ENCODE measurements at places on chromosomes 3 and 15. TPM values are rescaled to one million over a fixed set of nuclear protein-coding genes. Genes with fewer than 3 reads are reported as not detected.

The OCA2 gene
- total RNA-seq = not detected

The CRABP1 gene
- total RNA-seq = not detected

The GPR27 gene
- 8.5 TPM for total RNA-seq

DNA sequence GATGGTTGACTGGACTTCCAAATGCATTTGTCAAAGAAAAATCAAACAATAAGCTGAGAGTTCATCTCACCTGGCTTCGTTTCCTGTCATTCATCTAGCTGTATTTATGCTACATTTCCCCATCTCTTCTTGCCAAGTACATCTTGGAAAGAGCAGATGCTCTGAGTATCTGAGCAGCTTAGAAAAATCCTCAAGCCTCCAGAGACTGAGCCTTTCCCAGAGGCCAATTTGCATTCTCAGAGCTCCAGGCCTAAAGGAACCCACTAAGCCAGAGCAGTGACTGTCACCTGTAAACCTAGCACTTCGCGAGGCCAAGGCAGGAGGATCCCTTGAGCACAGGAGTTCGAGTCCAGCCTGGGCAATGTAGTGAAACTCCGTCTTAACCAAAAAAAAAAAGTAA, 100.5 kb downstream of the XXYLT1 start:
- no peak for DNase-seq

The GCNT3 gene
- not detected for total RNA-seq

The IL17RE gene
- total RNA-seq = not detected

- DNase-seq = no peak
Measured at GRCh38 chr3:8094415-8094814, 407.2 kb upstream of the LMCD1 start.

DNA sequence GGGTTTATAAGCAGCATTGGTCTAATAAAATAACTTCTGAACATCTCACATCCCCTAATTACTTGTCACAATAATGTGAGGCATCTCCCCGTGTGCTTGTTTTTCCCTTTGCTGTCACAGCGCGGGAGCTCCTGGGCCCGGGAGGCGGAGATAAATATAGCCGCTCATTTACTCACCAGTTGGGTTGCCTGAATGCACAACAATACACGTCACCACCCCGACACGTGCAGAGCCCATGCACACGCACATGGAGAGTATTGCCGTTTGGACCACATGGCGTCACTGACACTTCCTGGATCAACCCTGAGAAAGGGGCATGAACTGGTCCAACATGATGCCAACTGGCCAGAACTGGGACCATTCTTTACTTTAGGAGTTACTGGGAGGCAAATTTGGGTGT, 76.2 kb downstream of the MRPL46 start:
- DNase-seq = no peak

DNA sequence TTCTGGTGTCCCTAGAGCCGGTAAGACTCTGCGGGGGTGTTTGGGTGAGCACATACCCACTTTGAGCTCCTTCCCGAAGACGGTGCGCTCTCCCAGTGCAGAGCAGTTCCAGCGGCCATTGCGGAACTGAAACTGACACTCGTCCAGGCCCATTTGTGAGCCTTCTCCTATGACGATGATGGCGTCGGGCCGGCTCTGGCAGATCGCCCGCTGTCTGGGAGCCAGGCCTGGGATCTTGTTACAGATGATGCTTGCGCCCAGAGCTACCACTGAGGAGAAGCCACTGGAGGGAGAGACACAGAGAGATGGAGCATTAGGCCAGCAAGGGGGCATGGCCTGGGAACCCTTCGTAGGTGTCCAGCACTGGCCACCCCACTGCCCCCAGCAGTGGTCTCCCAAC, 5.0 kb downstream of the WNT7A start:
- no peak for DNase-seq

GRCh38 chr15:67013696-67014095, 51.7 kb upstream of the SMAD3 start:
- peak; percentile 63 for DNase-seq

GRCh38 chr3:153767601-153768560, 353.3 kb upstream of the ARHGEF26 start:
- no peak for DNase-seq

The TMEM207 gene
- total RNA-seq = not detected

The KBTBD8 gene
- total RNA-seq = 4.9 TPM
